ENCODE measurements at places on chromosomes 12 and 14. TPM values are rescaled to one million over a fixed set of nuclear protein-coding genes. Genes with fewer than 3 reads are reported as not detected.

CLEC7A gene
- polyA plus RNA-seq, result 8.4 TPM

DNA sequence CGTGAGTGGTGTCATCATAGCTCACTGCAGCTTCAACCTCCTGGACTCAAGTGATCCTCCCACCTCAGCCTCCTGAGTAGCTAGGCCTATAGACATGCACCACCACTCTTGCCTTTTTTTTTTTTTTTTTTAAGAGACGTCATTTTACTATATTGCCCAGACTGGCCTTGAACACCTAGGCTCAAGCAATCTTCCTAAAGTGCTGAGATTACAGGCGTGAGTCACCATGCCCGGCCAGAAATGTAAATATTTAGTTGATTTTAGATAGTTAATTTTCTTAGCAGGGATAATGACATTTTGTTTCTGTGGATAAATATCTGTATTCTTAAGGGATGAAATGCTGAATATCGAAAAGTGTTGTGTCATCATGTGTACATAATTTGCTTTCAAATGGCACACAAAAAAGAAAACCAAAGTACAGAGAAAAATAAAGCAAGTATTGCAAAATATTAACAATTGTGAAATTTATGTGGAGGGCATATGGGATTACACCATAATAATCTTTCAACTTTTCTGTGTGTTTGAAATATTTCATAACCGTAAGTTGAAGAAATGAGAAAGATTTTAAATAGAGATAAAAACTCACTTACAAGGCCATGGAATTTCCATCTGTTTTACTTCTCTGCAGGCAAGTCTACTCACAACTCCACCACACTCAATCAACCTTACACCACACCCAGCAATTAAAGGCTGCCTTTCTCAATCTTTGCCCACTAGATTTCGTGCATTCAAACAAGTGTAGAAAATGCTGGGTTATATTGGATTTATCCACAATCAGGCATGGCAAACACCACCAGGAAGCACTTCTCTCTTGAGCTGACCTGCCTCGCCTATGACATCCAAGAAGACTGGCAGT, 93.7 kb downstream of the SPTSSA start:
- no peak for DNase-seq

INHBC gene
- polyA plus RNA-seq, result 0.05 TPM

IGF1 gene
- polyA plus RNA-seq, result 20.3 TPM

DNA sequence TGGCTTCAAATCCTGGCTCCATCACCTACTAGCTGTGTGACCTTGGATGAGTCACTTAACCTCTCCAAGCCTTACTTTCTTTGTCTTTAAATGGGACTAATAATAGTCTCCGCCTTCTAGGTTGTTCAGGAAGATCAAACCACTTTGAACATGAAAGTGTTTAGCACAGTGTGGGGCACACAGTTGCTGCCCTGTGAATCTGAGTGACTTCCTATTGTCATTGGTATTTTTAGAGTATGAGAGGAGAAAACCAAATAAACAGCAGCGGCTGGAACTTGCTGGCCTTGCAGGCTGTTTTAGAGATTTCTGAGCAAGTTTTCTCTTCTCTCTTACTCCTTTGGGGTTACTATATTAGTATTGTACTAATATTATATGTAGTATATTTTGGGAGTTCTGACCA, 120.7 kb upstream of the MYL2 start:
- DNase-seq, result no peak

- no peak for DNase-seq
These were observed 64.9 kb downstream of the GPHN start for GRCh38 chr14:66572826-66573225.

- no peak for DNase-seq
These were observed 35.9 kb downstream of the XRCC3 start for GRCh38 chr14:103679351-103679750.
